Activated CD8-positive, alpha-beta memory T cell treated with anti-CD3 and anti-CD28 coated beads for 1 hour (primary cell): ENCODE measurements at places on chromosomes 16 and 17.
A peak's percentile ranks its signal among the peaks of the same experiment; 100 is the strongest.

GRCh38 chr17:32958418-32958817 lies 30.5 kb downstream of the TMEM98 start:
- no peak for DNase-seq

GRCh38 chr17:31388770-31389656 lies 2.5 kb upstream of the RAB11FIP4 start:
- no peak for DNase-seq

- DNase-seq, result no peak
Observed at GRCh38 chr16:88480829-88481228, 27.7 kb downstream of the ZFPM1 start.

DNA sequence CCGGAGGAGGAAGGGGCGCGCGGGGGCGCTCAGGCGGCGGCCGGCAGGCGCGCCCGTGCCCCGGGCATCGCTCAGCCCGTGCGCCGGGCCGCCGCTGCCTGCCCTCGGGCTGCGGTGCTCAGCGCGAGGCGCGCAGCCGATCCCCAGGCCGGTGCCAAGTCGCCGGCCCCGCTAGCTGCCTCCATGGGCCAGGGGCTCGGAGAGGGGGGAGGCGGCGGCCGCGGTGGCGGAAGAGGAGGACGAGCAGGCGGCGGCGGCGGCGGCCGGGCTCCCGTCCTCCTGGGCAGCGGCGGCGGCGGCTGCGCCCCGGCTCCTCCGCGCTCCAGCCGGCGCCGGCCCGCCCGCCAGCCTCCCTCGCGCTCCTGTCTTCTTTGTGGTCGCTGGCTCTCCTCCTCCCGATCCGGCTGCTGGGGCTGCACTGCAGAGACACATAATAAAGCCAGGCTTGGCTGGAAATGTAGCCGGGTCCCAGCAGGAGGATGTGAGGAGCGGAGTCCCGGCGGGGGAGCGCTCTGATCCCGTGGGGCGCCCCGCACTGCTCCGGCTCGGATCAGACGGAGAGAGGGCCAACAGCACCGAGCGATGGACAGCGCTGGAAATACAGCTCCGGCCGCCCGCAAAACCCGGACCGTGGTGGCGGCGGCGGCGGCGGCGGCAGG lies 889 bp upstream of the ZNF423 start:
- DNase-seq, result no peak

DNA sequence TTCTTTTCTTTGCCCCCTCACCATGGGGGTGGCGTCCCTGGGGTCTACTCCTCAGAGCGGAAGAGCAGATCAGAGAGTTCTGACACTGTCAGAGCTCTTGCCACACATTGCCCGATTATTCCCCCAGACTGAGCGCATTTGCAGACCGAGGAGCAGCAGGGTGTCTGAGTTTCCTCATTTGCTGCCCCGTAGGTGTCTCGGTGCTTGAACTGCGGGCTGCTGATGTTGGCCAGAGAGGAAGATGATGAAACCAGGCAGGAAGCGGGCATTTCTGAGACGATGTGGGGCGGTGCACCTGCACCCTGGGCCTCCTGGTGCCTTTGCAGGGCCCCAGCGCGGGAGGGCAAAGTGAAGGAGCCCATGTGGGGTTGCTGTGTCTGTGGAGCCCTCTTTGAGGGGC lies 55.2 kb downstream of the ARSG start:
- peak; percentile 31 for DNase-seq

DNA sequence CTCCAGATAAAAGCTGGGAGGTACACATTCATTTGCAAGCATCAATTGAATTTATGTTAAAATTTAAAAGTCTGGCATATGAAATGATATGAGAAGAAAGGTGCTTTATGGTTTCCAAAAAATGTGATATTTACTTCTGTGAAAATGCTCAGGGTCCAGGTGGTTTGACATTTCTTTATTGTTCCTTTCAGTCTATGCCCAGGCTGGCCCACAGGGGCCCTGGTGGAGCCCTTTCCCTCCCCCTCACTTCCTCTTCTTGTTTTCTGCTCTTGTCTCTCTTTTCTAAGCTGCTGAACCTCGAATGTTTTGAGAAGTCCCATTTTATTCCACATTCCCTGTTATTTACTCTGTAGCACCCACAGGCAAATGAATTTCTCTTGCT lies 127.8 kb downstream of the HS3ST3B1 start:
- no peak for DNase-seq

GRCh38 chr16:49524947-49525315 lies 151.3 kb downstream of the C16orf78 start:
- no peak for DNase-seq

- peak; percentile 73 for DNase-seq
Observed at GRCh38 chr16:28879841-28880588, 1.7 kb downstream of the ATP2A1 start.

DNA sequence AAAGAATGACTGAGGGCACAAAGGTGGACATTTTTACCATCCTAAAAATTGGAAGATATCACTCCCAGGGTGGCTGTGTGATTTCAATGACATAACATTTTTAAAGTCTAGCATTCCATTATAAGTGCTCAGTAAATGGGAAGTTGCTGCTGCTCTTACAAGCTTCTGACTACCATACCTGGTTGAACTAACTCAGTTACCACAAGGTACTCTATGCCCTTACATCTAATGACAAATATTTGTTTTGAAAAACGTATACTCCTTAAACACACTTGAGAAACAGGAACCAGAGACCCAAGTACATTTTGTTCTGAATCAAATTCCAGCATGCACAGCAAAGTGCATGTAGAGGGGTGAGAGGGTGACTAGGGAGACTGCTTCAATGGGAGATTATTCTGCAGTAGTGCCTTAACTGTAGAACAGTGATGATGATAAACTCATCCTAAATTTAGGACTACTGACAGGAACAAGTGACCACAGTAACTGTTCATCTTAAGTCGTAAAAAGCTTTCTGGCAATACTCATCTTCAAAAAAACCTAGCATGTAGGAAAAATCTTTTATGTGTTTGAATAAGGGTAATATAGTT lies 83.5 kb downstream of the KANSL1 start:
- no peak for DNase-seq

- DNase-seq, result no peak
Observed at GRCh38 chr17:80961541-80962330, 29.9 kb upstream of the CHMP6 start.

- DNase-seq, result no peak
Observed at GRCh38 chr16:61364990-61365389, 671.2 kb downstream of the CDH8 start.
